Peyer's patch (tissue), 4 donors: ENCODE measurements at places on chromosomes 7 and 10.

GRCh38 chr10:101030496-101031127 is 317 bp downstream of the PDZD7 start:
- H3K27ac ChIP-seq: peak overlapping the region; percentile 92
- H3K27me3 ChIP-seq: no peaks in the 10 kb centered on the region
- peaks cover 11% of the 10 kb centered on the region for H3K36me3 ChIP-seq
- DNase-seq: peak; percentile 62
- peaks cover 15% of the 10 kb centered on the region for H3K4me1 ChIP-seq

- no peaks in the 10 kb centered on the region for H3K36me3 ChIP-seq
- no peaks in the 10 kb centered on the region for H3K4me1 ChIP-seq
- peak overlapping the region; percentile 59 for H3K27ac ChIP-seq
- DNase-seq: no peak
- H3K27me3 ChIP-seq: no peaks in the 10 kb centered on the region
Observed at GRCh38 chr7:50792342-50793119, 9.8 kb upstream of the GRB10 start.

- peaks cover 30% of the 10 kb centered on the region for H3K36me3 ChIP-seq
- no peak overlapping the region for H3K4me3 ChIP-seq
- H3K27me3 ChIP-seq: no peaks in the 10 kb centered on the region
- DNase-seq: peak; percentile 52
- H3K4me1 ChIP-seq: peaks cover 5% of the 10 kb centered on the region
Observed at GRCh38 chr10:102815790-102816549, 21.2 kb downstream of the CYP17A1 start.

- peak; percentile 84 for DNase-seq
- no peak overlapping the region for H3K27ac ChIP-seq
- no peaks in the 10 kb centered on the region for H3K27me3 ChIP-seq
- peaks cover 5% of the 10 kb centered on the region for H3K4me1 ChIP-seq
- H3K4me3 ChIP-seq: no peak overlapping the region
- H3K36me3 ChIP-seq: no peaks in the 10 kb centered on the region
Observed at GRCh38 chr10:78047314-78047891, 13.7 kb downstream of the RPS24 start.

GRCh38 chr10:119651514-119652360 is 557 bp downstream of the BAG3 start:
- H3K4me3 ChIP-seq: peak overlapping the region; percentile 83
- H3K36me3 ChIP-seq: no peaks in the 10 kb centered on the region
- peak overlapping the region; percentile 90 for H3K27ac ChIP-seq
- H3K4me1 ChIP-seq: peaks cover 4% of the 10 kb centered on the region
- DNase-seq: peak; percentile 63
- no peaks in the 10 kb centered on the region for H3K27me3 ChIP-seq
